ENCODE measurements at places on chromosomes 12 and 14.

DNA sequence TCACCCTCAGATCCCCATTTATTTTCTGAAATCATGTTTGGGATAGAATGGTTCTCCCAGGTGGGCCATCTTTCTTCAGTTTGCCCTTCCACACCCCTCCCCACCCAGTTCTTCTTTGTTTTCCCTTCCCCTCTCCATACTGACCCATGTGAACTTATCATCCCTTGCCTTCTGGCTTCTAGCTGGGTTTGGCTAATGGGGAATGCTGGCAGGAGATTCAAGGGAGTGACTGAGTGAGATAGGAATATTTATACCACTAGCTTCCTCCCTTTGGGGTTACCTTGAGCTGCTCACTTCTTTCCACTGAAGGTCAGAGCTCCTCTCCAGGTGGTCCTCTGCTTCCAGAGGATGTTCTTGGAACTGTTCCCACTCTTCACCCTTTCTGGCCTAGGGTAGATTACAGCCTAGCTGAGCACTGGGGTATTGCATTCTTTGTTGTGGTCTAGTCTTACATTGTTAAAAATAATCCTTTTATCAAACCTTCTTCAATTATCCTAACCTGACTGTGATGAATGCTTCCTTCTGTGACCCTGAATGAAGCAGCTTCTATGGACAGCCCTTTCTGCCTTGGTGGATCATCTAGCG lies 88.3 kb upstream of the ATP2B1 start:
- no peak for DNase-seq

DNA sequence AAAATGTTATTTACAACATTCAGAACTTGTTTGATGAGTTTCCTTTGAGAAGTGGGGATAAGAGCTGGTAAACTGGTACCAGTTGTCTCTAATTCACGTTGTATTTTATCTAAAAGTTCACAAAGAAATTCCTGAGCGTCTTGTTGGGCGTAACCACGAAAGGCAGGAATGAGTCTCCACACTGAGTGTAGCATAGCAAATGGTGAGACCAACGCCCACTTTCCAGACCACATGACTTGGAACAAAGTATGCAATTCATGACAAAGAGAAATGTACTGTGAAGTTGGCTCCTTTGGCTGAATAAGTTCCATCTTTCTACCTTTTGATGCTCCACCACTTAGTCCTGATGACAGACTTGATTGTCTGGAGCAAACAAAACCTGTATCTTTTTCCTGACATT lies 18.4 kb downstream of the USP44 start:
- peak; percentile 71 for DNase-seq

DNA sequence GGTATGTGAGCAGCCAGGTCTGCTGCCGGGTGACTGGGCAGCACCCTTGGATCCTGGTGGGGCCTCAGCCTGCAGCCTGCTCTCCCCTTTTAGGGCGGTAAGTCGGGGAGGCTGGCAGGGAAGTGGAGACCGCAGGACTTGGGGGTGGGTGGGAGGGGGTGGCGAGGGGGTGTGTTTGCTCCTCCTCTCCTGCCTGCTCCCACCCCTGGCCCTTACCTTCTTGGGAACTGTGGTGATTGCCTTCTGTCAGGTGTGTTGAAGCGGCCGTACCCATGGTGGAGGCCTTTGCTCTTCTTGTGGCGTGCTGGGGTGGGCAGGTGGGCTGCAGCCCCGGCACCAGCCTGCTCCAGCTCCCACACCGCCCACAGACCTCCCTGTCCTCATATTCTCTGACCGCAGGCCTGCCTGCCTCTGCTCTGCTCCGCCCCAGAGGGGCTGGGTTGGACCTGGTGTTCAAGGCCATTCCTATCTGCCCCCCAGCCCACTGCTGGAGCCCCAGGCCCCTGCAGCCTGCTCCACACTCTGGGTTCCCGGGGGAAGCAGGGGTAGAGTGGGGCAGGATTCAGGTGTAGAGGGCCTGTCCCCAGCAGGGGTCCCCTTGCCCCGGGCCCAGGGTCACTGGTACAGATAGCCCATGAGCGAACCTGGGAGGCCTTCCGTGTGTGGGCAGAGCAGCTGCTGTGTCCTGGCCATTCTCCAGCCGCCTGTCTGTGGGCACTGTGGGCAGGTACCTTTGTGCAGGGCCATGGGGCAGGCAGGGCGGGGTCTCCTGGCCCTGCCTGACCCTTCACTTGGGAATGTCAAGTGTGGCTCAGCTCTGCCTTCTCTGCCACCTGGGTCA lies 5.2 kb downstream of the TEDC1 start:
- DNase-seq: no peak

GRCh38 chr12:124276337-124276736 lies 18.6 kb upstream of the RFLNA start:
- DNase-seq: no peak

- no peak for DNase-seq
Observed at GRCh38 chr12:99370421-99371138, 277.0 kb upstream of the GARIN6 start.

DNA sequence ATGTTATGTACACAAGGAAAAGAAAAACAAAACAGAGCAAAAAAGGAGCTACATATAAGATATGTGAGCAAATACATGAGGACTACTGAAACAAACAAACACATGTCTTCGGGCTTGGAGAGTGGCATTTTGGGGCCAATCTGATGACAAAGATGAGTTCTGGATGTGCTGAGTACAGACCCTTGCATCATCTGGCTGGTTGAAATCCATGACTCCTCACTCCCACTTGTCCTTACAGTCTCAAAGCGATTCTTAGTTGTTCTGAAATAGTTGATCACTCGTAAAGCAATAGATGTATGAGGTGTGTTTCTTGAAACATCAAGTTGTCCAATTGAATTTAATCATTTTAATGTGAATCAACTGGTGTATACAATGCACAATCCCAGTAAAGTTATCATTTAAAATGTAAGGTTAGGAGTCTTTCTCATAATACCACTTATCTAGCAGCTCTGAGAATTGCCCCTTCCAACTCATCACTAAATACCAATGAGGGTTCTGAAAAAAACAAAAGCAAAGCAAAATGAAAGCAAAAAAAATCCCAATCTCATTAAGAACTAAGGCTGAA lies 136.9 kb downstream of the ITPR2 start:
- no peak for DNase-seq

Measured in islet precursor cell (in vitro differentiated cells).